ENCODE measurements at places on chromosomes 7 and 10.

GRCh38 chr7:51430480-51431086 is 114.0 kb upstream of the COBL start:
- DNase-seq = no peak

- no peak for DNase-seq
Observed at GRCh38 chr10:67098461-67098860, 172.6 kb downstream of the LRRTM3 start.

- DNase-seq = no peak
Observed at GRCh38 chr7:40310258-40310657, 175.5 kb downstream of the SUGCT start.

- DNase-seq = no peak
Observed at GRCh38 chr10:24983946-24984345, 31.5 kb upstream of the PRTFDC1 start.

- DNase-seq = no peak
Observed at GRCh38 chr10:110576220-110576619, 8.7 kb downstream of the SMC3 start.

GRCh38 chr10:131703941-131704340 is 196.9 kb upstream of the PPP2R2D start:
- DNase-seq = no peak

DNA sequence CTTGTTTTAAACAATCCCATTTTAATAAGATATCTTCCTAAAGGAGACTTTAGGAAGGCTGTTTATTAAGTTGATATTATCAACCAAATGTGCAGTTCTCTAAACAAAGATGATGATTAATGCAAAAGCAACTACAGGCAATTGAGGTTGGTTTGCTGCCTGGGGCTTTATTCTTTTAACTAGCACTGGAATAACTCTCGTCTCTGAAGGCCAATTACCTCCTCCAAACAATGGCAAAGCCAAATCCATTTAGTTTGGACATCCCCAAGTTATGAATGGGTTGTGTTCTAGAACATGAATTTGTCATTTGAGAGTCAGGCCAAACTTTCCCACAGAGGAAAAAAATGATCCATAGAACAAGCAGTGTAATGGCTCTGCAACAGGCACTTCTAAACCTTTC is 114.1 kb downstream of the SLC16A9 start:
- DNase-seq = no peak

DNA sequence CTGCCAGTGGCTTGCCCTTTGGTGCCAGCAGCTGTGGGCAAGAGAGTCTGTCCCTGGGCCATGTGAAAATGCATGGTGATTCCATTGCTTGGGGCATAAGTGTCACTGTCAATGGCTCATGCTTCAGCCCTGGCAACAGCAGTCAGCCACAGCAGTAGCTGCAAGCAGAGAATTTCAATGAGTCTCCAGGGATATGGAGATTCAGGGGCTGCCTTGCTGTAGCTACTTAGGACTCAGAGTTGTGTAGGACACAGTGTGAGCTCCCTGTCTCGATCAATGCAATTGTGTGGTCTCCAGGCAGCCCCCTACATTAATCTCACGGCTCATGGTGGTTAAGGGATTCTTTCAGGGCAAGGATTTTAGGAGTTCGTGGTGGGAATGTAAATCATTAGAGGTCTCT is 126.3 kb upstream of the STARD3NL start:
- no peak for DNase-seq

All from GF-D8 (cell line).